Stimulated activated CD4-positive, alpha-beta T cell treated with anti-CD3 and anti-CD28 coated beads, Interleukin-4, amount 100 ng/mL, for 1 hour (primary cell): ENCODE measurements at places on chromosomes 1 and 21.

- no peak for DNase-seq
Observed at GRCh38 chr1:28039341-28039740, 49.1 kb downstream of the EYA3 start.

DNA sequence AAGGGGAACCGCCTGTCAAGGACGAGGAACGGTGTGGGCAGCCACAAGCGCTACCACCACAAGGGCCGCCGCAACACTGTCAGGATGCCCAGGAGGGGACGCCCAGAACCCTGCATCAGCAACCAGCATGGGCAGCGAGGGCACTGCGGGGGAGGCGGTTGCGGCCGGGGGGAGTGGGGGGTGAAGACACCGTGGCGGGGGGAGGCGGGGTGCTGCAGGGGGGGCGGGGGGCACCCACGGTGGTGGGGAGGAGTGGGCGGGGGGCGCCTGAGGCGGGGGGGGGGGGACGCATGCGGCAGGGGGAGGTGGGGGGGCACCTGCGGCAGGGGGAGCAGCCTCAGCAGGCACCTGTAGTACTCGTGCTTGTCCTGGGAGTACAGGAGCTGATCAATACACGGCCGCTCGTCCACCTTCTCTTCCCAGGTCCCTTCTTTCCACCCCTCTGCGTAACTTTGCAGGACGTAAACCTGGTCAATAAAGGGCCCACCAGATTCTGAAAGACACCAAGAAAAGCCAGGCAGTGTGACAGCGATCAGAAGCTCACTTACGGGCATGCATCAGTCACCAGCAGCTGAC, 4.6 kb downstream of the POFUT2 start:
- DNase-seq = no peak

- no peak for DNase-seq
Observed at GRCh38 chr1:186662752-186663151, 17.5 kb downstream of the PTGS2 start.

DNA sequence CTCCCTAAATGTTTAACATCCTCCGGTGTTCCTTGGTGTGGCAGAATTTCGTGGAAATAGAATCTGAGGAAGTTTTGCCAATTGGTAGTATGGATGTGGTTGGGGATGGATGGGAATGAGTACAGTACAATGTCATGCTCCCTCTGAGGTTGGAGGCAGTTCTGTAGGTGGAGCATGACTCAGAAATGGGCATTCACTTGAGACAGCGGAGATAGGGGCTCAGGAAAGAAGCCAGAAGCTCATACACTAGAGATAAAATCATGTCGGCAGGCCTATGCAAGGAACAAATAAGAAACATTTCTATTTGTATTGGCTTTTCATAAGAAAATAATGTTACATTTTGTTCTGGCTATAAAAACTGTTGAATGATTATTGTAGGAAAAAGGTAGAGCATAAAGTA, 196.0 kb downstream of the URB2 start:
- DNase-seq = no peak

DNA sequence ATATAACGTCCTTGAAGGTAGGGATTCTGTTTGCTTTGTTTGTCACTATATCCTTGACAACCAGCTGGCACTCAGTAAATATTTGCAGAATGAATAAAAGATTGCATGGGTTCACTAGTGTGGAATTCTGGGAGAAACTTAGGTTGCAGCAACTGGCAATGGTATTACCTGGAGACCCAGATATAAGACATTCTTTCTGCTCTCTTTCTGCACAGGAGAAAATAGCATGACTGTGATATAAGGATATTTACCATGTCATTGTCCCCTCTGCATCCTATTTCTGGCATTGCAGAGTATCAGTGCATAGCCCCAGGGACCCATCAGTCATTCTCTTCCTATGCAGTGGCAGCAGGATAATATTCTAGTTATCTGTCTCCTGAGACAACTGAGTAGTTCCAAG, 308.9 kb upstream of the LRRC7 start:
- no peak for DNase-seq

GRCh38 chr1:63991685-63992084, 211.7 kb upstream of the UBE2U start:
- no peak for DNase-seq

DNA sequence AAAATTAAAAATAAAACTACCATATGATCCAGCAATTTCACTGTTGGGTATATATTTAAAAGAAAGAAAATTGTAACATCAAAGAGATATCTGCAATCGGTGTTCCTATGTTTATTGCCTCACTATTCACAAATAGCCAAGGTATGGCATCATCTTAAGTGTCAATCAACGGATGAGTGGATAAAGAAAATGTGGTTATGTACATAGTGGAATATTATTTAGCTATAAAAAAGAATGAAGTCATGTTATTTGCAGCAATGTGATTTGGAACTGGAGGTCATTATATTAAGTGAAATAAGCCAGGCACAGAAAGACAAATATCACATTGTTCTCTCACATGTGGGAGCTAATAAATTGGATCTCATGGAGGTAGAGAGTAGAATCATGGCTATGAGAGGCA, 76.3 kb downstream of the RD3 start:
- DNase-seq = no peak

DNA sequence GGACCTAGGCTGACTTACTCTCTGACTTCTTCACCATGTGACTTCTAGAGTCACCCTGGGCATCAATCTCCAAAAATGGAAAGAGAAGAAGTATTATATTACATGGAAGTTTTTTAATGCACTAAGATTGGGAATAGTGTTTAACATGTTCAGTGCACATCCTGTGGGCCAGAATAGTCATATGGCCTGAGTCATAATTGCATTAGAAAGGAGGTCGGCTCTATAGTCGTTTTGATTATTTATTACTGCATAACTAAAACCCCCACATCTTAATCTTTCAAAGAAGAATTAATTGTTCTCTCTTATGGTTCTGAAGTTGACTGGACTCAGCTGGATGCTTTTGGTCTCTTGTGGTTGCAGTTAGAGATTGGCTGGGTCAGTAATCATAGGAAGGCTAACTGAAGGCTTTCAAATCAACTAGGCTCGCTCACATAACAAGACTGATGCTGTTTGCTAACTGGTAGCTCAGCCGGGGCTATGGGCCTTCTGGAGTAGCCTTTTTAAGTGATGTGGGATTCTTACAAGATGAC, 810.6 kb upstream of the ADGRL4 start:
- no peak for DNase-seq
